ENCODE measurements at places on chromosomes 5 and 9.

DNA sequence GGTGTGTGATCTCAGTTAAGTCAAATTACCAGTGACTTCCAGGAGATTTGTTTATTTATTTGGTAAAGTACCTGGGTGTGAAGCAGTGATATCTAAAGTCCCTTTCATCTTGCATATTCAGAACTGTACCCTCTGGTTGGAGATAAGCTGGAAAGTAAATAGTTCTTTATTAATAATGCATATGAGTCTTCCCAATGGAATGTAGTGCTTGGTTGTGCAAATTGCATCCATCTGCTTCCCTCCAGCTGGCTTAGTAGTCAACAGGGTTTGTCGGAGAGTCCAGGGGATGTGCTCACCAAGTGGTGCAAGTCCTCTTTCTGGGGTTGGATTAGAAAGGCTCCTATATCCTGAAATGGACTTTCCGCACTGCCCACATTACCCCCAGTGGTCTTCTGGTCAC is 42.0 kb downstream of the TRPM3 start:
- DNase-seq = no peak

GRCh38 chr5:59089767-59090166 is 506.9 kb downstream of the RAB3C start:
- no peak for DNase-seq

DNA sequence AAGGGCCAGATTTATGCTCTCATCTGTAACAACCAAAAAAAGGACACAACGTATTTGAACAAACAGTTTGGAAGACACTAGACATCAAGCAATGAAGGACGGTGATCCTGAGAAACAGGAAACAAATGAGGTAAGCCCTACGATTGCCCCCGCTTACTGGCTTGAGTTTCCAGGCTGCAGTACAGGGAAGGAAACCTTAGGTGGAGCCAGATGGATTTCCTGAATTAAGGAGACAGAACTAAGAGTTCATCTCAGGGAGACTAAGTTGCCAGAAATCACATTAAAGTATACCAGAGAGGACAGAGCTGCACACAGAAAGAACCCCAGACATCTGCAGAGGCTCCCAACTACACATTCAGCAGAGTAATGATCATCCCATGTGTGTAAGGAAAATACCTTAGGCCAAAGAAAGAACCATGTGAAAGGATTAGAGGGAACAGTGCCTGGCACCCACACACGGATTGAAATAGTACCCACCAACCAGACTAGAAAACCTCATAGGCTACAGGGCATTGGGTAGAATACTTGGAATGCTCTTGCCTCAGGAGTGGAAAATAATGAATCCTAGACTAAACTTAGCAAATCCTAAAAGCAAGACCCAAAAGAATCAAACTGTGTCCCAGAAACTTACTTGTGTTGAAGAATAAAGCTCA is 99.3 kb upstream of the NIPBL start:
- no peak for DNase-seq

DNA sequence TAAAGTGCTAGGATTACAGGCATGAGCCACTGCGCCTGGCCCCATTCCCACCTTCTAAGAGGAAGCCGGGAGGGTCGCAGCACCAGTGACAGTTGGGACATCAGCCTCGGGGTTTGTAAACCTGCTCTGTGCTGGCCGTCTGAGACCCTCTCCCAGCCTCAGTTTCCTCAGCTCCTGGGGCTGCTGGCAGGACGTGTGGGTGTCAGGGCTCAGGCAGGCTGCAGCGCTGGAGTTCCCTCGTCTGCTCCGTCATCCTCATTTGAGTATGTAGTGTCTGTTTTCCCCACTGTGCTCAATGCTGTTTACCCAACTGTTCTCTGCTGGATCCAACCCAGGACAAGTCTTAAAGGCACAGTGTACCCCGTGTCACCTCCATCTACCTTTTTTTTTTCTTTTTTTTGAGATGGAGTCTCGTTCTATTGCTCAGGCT is 2.0 kb upstream of the NINJ1 start:
- no peak for DNase-seq

DNA sequence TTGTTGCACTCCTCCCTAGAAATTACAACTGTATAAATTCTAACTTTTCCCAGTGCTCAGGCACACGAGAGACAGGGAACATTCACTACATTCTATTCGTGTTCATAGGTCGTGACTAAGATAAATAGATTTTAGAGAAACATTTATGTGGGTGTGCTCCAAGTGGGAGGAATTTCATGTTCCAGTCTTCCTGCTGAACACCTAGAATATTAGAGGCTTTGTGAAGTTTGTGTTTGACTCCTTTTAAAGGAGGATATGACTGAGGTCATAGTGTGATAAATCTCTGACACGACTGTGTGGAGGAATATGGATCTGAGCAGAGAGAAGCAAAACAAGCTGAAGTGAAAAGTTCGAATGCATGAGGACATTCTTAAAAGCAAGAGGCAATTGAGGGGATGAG is 355.3 kb downstream of the ZSWIM6 start:
- no peak for DNase-seq

DNA sequence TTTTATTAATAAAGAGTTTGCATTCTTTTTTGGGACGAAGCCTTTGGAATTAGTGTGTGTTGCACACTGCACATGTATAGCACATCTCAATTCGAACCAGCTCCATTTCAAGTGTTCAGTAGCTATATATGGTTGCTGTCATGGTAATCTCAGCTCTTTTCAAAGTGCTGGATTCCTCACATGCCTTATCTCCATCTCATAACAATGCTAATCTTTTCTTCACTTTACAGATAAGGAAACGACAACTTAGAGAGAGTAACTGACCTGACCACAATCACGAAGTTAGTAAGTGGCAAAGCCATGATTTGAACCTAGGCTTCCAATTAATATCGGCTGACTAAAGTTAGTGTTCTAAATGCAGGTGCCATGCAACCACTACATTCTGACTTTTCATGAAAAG is 204.8 kb upstream of the RASEF start:
- DNase-seq = no peak

GRCh38 chr9:113536483-113537228 is 73.1 kb downstream of the RGS3 start:
- DNase-seq = no peak

- DNase-seq = no peak
These were observed 41.8 kb upstream of the NFIL3 start for GRCh38 chr9:91465420-91465819.

- DNase-seq = no peak
These were observed 395.9 kb downstream of the SEMA5A start for GRCh38 chr5:9149988-9150387.

DNA sequence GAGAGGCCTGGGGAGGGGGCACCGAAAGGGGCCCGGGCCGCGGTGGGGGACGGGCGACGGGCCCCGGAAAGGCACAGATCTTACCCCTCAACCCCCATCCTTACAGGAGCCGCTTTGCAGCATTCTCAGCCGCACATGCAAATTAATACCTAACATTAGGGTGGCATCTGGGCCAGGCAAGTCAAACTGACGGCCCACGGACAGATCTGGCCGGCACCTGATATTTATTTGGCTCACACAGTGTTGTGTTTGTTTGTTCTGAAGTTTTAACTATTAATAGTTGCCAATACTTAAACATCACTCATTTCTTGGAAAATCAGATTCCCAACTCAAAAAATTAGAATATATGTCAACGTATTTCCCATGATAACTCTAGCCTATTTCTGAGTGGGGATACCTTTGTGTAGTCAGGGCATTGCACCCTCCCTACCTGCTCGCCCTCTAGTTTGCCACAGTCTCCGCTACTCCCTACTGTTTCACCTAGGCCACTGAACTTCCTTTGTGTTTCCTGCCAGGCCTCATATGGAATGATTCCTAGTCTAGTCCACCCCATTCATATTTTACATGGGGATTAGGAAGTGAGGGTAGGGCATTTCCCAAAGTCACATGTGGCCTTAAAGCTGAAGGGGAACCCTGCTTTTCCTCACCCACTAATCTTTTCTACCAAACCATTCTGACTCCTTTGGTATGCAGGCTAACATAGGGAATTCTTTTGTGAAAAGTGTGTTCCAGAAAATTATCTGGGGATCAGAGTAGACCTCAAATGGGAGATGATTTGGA is 71.9 kb upstream of the LARP1 start:
- DNase-seq = no peak

Data from activated T-helper 9 cell treated with anti-CD3 and anti-CD28 coated beads, Interleukin-2, amount 50 U/mL, for 16 hours (primary cell).